ENCODE measurements at places on chromosomes 1 and 21. TPM values are rescaled to one million over a fixed set of nuclear protein-coding genes. Genes with fewer than 3 reads are reported as not detected.
A peak's percentile ranks its signal among the peaks of the same experiment; 100 is the strongest.

- no peak for DNase-seq
Observed at GRCh38 chr21:44966135-44967081, 26.6 kb downstream of the SLX9 start.

GRCh38 chr21:42440187-42440792 is 36.6 kb downstream of the UBASH3A start:
- no peak for DNase-seq

- DNase-seq, result no peak
Observed at GRCh38 chr1:56954664-56955063, 11.2 kb downstream of the C8B start.

Gene BRDT
- not detected for total RNA-seq

- no peak for DNase-seq
Observed at GRCh38 chr1:17735793-17736192, 19.3 kb upstream of the ACTL8 start.

DNA sequence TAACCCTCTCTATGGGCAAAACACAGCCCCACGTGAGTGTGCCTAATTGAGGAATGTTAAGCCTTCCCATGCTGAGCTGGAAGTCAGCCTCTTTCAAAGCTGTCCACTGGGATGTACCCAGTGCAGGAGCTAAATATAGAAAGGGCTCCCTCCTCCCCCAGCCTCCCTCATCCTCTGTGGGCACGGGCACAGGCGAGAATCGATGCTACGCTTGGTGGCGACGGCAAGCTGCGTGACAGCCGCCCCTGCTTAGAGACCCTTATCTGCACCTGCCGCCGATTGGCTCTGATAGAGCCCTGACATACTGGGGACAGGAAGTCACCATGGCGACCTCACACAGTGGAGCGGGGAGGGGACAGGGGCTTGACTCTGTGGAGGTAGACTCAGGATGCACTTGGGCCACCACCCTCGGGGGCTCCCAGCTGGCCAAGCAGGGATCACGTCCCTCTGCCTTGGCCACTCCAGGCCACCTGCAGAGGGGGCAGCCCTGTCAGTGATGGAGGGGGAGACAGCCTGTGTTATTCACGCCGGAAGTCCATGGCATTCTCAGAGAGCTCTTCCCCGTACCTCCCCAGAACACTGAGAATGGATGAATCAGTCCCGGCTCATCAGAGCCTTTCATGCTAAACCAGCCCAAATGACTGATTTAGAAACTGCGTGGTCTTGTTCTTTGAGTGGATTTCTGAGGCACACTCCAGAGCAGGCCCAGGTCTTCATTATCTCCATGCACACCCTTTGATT is 84.8 kb downstream of the KCND3 start:
- DNase-seq, result no peak

Gene LCE3B
- not detected for total RNA-seq

DNA sequence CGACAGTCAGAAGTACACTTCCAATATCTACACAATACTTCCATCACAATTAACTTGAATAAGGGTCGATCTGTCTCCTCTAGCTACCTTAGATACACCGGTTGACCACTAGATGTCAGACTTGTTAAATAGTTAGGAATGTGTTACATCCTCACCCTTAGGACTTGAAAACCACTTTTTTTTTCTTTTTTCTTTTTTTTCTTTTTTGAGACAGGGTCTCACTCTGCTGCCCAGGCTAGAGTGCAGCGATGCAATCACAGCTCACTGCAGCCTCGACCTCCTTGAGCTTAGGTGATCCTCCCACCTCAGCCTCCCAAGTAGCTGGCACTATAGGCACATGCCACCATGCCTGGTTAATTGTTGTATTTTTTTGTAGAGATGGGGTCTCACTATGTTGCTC is 120.4 kb upstream of the GREM2 start:
- no peak for DNase-seq

DNA sequence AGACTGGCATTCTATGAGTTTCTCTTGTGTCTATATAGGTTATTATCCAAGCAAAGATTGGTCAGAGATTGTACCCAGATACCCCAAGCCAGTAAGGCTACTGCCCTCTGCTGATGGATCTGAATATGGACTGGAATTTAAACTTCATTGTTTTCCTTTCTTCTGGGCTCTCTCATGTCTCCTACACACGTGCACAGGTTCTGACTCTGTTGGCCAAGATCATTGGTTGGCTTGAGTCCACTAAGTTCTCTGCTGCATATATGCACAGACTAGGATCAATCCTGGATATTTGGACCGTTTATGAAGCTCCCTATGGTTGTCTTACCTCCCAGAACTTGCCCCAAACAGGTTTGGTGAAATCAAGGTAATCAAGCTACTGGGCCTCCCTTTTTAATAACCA is 69.7 kb downstream of the CC2D1B start:
- peak; percentile 10 for DNase-seq

DNA sequence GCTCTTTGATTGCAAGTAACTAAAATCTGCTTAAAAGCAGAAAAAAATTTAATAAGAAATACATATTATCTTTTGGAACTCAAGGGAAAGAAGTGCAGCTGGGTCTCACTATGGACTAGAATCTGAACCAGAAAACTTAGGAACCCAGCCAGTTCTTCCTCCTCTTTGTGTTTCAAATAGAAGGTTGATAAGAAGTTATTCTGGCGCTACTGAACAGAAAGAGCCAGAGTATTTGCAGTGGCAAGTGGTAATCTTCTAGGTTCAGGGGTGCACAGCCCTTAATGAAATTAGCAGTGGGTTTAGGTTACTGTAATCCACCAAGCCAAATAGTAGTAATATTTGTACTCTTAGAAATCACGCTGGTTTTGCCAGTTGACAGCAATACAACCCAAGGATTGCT is 28.5 kb downstream of the BTBD8 start:
- no peak for DNase-seq

- DNase-seq, result no peak
Observed at GRCh38 chr1:209751627-209752231, 4.1 kb upstream of the TRAF3IP3 start.

DNA sequence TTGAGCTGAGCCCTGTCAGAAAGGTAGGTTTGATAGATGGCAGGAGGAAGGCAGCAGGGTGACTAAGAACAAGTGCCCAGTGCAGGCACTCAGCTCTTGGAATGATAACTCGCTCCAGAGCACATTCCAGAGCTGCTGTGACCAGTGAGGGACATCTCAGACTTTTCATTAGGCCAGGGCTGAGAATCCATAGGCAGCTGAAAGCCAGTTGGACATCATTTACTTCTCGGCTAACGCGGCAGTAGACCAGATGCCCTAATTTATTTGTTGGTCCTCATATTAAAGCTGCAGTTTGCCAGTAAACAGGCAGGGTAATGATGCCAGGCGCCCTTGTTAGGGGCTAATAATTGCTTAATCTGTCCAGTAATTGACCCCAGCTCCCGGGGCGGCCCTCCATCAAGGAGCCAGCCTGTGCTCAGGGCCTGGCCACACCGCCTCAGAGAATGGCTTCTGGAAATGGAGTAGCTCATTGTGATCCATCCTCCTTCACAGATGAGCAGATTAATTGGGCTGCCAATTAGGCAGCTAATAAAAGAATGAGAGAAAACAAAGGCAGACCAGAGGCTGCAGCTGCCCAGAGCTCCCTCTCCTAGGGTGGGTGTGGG is 122.0 kb downstream of the BEND5 start:
- no peak for DNase-seq

- no peak for DNase-seq
Observed at GRCh38 chr1:31628931-31629556, 11.6 kb downstream of the HCRTR1 start.

- DNase-seq, result no peak
Observed at GRCh38 chr1:17682400-17682799, 72.7 kb upstream of the ACTL8 start.

GRCh38 chr1:203316626-203317093 is 11.3 kb downstream of the BTG2 start:
- DNase-seq, result no peak

DNA sequence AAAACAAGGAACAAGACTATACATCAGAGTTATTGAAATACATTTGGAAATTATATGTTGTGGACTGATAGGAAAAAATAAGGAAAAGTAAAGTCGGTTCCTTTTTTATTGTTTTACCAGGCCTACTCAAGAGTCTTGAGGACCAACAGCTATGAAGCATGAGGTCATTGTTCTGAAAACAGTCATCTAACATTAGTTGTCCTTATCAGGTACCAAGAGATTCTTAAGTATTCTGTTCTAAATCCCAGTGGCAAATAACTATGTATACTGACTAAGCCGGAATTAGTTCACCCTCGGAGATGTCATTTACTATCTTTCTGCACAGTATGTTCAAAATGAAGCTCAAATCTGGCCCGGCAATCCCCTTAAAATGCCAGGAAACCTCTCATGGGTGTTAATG is 585 bp downstream of the ADGRL4 start:
- no peak for DNase-seq

DNA sequence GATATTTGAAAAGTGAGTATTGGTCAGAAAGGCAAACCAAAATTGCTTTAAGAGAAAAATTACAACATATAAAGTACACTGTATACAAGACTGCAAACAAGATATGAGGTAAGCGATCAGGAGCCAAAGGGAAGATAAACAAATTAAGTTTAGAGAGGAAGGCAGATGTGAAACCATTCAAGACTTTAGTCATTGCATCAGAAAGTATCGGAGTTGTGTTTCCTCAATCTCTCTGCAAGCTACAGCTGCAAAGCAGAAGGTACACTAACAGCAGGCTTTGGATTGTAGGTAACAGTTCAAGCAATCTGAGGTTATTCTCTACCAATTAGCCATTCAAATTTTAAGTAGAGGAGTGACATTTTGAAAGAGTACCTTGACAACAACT is 21.3 kb upstream of the TLCD4 start:
- no peak for DNase-seq

GRCh38 chr1:85148524-85149250 is 52.1 kb downstream of the SYDE2 start:
- DNase-seq, result no peak

DNA sequence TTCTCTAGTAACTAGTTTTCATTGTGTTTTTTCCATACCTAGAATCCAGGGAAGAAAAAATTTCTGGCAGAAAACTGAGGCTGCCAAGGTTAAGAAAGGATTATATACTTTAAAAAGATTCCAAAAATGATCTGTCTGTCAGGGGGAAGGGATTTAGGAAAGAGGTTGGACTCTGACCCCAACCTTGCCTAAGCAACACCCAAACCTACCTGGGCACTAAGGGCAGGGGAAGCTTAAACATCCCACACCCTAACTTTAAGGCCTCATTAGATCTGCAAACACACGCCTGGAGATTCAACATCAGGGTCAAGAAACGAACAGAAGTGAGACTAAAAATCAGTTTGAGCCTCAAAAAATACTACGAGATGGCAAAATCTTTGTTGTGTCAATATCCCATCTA is 19.4 kb downstream of the KDM5B start:
- no peak for DNase-seq

GRCh38 chr1:150005606-150006005 is 4.9 kb downstream of the OTUD7B start:
- DNase-seq, result no peak

Gene PROK1
- total RNA-seq, result not detected

DNA sequence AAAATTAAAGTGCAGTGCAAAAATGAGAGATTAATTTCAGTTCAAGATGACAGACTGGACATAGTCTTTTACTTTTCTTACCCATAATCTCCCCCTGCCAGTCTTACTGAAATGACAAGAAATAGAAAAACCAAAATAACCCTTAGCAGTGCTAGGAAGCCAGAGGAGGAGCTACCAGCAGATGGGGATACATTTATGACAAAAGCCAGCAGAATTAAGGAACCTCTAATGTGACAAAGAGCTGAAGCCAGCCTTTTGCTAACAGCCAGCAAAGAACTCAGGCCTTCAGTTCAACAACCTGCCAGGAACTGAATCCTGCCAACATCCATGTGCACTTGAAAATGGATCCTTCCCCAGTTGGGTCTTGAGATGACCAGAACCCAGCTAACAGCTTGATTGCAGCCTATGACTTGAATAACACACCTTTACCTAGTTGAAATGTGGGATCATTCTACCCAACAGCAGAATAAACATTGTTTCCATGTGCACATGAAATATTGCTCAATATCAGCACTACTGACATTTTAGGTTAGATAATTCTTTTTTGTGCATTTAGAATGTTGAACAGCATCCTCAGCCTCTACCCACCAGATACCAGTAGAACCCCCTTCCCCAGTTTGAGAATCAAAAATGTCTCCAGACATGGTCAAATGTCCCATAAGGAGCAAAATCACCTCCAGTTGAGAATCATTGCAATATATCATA is 7.9 kb upstream of the TRAF5 start:
- no peak for DNase-seq

DNA sequence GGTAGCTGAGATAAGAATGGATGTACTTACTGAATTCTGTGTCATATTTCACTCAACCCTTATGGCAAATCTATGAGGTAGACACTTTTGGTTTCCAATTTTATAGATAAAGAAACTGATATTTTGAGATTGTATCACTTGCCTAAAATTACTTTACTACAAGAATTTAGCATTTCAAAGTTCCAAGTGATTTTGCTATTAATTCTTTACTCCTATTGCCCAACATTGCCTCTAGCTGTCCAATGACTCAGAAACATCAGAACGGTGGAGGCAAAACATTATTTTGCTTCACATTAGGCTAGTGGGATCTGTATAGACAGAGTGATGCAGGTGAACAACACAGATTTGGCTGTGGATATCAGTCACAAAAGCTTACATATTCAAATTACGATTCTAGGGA is 747.2 kb upstream of the NEGR1 start:
- no peak for DNase-seq

Gene HHAT
- total RNA-seq, result 6.0 TPM

Gene OR2T33
- total RNA-seq, result not detected

DNA sequence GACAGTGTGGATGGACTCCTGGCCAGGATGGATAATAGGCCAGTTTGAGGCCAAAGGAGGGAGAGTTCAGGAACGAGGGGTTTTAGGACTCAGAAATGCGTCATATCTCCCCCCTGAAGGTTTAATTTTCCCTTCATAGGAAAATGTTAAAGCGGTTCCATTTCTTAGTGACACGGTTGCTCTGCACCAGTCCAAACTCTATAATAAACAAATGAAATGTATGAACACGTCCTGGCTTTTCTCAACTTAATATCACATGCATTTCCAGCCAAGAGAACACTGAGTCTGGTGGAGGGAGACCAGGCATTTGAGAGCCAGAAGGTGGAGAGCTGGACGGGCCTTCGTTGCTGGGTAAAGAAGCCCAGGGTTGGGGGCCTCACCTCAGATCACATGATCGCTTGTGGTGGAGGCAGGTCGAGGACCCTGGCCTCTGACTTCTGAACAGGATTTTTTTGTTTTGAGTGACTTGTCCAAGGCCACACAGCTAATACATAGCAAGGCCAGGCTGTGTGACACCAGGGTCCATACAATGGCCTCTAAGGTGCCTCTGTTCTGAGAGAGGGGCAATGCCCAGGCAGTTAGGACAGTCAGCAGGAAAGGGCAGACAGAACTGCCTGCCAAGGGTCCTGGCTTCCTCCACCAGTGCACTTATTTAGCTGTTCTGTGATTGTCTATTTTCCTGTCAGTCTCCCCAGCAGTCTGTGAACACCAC is 11.4 kb downstream of the SLC1A7 start:
- DNase-seq, result no peak

GRCh38 chr1:210259561-210259960 is 27.0 kb downstream of the SERTAD4 start:
- DNase-seq, result no peak

Data from endothelial cell (in vitro differentiated cells).